ENCODE measurements at places on chromosomes 4 and X. TPM values are rescaled to one million over a fixed set of nuclear protein-coding genes. Genes with fewer than 3 reads are reported as not detected.

The BEX2 gene
- total RNA-seq = 2.7 TPM

The CFI gene
- total RNA-seq = 25.5 TPM

The TMEM150C gene
- 5.4 TPM for total RNA-seq

The PNMA3 gene
- total RNA-seq = 0.11 TPM

The ADH7 gene
- not detected for total RNA-seq

The DGAT2L6 gene
- total RNA-seq = not detected

The PSAPL1 gene
- total RNA-seq = not detected

The FMR1NB gene
- total RNA-seq = not detected

The C4orf50 gene
- not detected for total RNA-seq

The GLUD2 gene
- 2.3 TPM for total RNA-seq

The CNKSR2 gene
- 3.1 TPM for total RNA-seq

The USP17L24 gene
- total RNA-seq = not detected

The SLC26A1 gene
- 0.26 TPM for total RNA-seq

The FGFBP1 gene
- not detected for total RNA-seq

The INTU gene
- total RNA-seq = 10.2 TPM

The GLRA2 gene
- total RNA-seq = not detected

The IKBKG gene
- total RNA-seq = 13.6 TPM

The FAM184B gene
- total RNA-seq = not detected

The SRD5A3 gene
- total RNA-seq = 15.7 TPM

The CFAP47 gene
- total RNA-seq = not detected

The CT55 gene
- not detected for total RNA-seq

The PTPN13 gene
- 44.3 TPM for total RNA-seq

The EXOC1L gene
- total RNA-seq = not detected

The AWAT1 gene
- not detected for total RNA-seq

The POU4F2 gene
- total RNA-seq = not detected

The ZGRF1 gene
- total RNA-seq = 10.1 TPM

The GLA gene
- total RNA-seq = 26.5 TPM

The IQCM gene
- 0.11 TPM for total RNA-seq

The GPRIN3 gene
- total RNA-seq = 0.22 TPM

The UGT2A1 gene
- total RNA-seq = not detected

The CLIC2 gene
- total RNA-seq = 5.1 TPM

The ENOX2 gene
- 13.5 TPM for total RNA-seq

The MAML3 gene
- total RNA-seq = 0.13 TPM

The C1GALT1C1 gene
- 81.8 TPM for total RNA-seq

The PNMA5 gene
- total RNA-seq = not detected

The UGT8 gene
- total RNA-seq = not detected

The PRR32 gene
- total RNA-seq = not detected

The MAGEC2 gene
- total RNA-seq = not detected

The DRD5 gene
- total RNA-seq = not detected

The POU3F4 gene
- not detected for total RNA-seq

The PIN4 gene
- total RNA-seq = 5.2 TPM

The ATOH1 gene
- not detected for total RNA-seq

The TBC1D9 gene
- 17.2 TPM for total RNA-seq

The RBM41 gene
- total RNA-seq = 18.4 TPM

The AP1AR gene
- total RNA-seq = 22.6 TPM

The MAGEA4 gene
- total RNA-seq = not detected

The RRH gene
- total RNA-seq = 0.11 TPM

The ODAPH gene
- total RNA-seq = not detected

The GPC3 gene
- total RNA-seq = not detected

The BEND2 gene
- total RNA-seq = not detected

The UGT2B15 gene
- not detected for total RNA-seq

The PPM1K gene
- 9.3 TPM for total RNA-seq

Measured in articular chondrocyte of knee joint (primary cell).